ENCODE measurements at places on chromosomes 1 and 21.
A peak's percentile ranks its signal among the peaks of the same experiment; 100 is the strongest.

DNA sequence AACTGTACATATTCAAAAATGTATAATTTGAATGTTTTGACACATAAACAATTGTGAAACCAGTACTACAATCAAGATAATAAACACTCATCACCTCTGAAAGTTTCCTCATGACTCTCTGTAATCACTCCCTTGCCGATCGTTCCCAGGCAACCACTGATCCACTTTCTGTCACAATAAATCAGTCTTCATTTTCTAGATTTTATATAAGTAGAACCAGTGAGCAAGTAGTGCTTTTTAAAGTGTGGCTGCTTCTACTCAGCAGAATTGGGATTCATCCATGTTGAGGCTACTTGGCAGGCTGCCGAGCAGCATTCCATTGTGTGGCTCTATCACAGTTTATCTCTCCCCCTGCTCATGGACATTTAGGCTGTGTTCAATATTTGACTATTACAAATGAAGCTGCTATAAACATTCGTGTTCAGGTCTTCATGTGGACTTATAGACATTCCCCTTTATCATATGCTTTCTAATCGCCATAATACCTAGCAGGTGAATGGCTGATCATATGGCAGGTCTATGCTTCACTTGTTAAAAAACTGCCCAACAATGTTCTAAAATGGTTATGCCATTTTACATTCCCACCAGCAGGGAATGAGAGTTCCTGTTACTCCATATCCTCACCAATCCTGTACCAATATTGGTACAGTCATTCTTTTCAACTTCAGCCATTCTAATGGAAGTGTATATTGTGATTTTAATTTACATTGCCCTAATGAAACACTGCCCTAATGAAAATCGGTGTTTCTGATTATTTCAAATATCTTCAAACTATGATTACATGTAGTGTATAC lies 20.5 kb downstream of the TEX38 start:
- DNase-seq = no peak

DNA sequence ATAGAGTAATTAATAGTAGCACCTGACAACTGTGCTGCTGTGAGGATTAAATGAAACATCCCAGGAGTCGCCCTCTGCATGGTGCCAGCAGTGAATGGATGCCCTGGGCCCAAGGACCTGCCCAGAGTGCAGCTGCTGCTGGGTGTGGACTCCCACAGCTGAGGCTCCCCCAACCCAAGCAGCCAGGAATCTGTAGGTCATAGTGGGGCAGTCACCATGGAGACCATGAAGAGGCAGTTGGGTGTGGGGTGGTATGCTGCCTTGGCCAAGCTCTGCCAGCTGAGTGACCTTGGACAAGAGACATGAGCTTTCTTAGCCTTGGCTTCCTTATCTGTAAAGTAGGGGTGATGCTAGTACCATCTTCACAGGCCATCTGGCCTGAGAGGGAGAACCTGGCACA lies 9.4 kb downstream of the OLIG2 start:
- no peak for DNase-seq

DNA sequence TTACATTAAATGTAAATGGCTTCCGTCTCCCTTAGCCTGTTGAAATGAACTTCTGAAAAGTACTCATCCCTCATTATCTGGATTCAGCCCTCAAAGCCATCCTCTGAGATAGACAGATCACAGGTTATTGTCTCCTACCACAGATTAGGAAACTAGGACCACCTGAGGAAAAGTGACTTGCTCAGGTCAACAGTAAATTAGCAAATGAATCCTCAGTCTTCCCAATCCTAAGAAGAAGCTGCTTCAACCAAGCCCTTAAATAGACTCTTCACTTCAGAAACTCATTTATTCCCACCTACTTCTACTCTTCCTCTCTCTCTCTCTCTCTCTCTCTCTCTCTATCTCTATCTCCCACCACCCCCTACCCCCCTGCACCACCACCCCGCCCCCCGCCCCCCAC lies 152.3 kb downstream of the DMRTA2 start:
- no peak for DNase-seq

DNA sequence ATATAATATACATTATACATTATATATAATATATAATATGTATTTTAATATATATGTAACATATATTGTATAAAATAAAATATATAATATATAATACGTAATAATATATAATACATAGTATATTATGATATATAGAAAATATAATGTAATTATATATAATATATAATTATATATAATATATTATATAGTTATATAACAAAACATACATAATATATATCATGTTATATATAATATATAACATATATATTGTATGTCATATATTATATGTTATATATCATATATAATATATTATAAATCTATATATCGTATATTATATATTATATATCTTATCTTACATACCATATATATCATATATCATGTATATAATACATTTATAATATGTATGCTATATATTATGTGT lies 248.2 kb upstream of the TPTE start:
- no peak for DNase-seq

DNA sequence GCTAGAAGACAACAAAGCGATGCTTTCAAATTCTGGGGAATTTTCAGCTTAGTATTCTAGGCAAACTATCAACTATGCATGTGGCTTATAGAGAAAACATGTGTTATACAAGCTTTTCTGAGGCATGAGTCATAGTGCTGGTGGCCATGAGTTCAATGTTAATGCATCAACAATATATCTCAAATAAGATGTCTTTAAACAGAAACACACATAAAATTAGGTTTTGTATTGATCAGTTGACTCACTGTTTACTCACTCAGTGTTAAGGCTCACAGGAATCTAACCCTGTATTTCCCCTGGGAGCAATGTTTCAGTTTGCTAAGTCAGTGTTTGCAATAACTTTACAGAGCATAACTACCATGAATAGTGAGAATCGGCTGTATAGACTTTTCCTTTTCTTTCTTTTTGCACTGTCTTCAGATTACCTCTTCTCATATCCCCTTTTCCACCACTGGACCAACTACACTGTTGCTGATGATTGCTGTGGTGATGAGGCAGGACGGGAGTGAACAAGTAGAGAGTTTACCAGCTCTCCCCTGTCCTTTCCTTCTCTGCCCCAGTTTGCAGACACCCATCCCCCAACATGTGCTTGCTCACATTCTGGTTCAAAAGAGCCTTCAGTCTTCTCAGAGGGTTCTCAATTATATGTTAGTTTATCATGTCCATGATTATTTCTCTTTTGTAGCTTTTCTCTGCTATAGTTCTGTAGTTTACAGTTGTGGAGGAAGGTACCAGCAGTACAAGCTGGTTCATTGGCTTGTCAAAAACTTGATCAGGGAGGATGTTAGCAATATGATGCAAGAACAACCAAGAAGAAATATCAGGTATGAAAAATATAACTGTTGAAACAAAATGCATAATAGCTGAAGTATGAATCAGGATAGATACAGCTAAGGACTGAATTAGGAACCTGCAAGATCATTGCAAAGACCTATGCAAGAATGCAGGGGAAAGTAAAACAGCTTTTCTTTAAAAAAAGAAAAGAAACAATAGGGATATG lies 23.9 kb downstream of the CD2 start:
- DNase-seq = no peak

GRCh38 chr1:93735722-93736121 lies 54.1 kb upstream of the BCAR3 start:
- no peak for DNase-seq

DNA sequence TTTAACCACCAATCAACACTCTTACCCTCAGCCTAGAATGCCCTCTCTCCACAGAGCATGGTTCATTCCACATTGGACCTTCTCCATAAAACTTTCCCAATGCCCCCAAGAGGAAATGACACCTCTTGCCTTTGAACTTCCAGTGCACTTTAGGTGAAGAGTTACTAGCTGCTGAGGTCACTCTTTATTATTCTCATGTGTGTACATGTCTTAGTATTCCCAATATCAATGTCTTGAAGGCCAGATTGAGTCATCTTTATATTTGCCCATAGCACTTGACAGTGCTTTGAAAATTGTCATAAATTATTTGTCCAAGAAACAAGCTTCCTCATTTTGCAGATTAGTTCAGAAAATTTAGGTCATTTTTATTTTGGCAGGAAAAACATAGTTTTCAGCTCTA lies 8.1 kb upstream of the DNASE2B start:
- no peak for DNase-seq

- no peak for DNase-seq
These were observed 345.5 kb downstream of the NTNG1 start for GRCh38 chr1:107486349-107486748.

- DNase-seq = no peak
These were observed 67.1 kb downstream of the KCNH1 start for GRCh38 chr1:211066781-211067384.

GRCh38 chr1:202323731-202324130 lies 18.0 kb downstream of the UBE2T start:
- no peak for DNase-seq

- no peak for DNase-seq
These were observed 23.1 kb upstream of the B3GALNT2 start for GRCh38 chr1:235527196-235527814.

DNA sequence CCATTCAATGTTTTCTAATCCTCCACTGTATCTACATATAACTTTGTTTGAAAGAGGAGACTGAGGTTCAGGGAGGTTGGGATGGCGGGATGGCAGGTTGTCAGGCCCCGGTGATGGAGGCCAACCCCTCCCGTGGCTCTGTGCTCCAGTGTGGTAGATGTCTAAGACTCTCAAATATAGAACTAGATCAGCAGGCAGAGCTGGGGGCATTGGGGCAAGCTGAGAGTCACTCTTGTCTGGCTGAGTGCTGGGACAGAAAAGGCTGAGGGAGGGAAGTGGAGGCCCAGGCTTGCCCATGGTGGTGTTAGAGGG lies 1.7 kb downstream of the IL6R start:
- DNase-seq = no peak

DNA sequence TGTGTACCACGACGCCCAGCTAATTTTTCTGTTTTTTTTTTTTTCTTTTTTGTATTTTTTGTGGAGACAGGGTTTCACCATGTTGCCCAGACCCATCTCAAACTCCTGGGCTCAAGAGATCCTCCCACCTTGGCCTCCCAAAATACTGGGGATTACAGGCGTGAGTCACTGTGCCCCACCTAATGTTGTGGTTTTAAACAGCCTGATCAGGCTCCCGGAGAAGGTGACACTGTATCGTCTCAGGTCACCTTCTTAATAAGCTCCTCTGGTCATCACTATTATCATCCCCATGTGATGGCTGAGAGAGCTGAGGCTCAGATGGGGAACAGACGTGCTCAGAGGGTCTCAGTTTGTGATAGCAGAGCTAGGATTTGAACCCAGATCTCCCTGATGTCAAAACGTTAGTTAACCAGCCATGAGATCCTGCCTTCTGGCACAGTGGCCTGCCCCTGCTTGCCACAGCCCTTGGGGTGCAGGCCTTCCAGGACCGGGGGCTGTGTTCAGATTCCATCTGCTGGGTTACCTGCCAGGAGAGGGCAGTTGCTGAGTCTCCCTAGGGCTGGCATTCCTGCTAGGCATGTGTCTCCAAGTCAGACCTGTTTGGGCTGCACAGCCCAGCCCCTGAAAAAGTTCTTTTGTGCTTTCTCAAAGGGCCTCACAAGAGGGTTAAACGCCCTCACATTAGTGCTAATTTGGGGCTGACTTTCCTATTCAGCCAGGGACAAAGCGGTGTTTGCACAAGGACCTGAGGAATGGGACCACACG lies 32.7 kb upstream of the GRHL3 start:
- no peak for DNase-seq

DNA sequence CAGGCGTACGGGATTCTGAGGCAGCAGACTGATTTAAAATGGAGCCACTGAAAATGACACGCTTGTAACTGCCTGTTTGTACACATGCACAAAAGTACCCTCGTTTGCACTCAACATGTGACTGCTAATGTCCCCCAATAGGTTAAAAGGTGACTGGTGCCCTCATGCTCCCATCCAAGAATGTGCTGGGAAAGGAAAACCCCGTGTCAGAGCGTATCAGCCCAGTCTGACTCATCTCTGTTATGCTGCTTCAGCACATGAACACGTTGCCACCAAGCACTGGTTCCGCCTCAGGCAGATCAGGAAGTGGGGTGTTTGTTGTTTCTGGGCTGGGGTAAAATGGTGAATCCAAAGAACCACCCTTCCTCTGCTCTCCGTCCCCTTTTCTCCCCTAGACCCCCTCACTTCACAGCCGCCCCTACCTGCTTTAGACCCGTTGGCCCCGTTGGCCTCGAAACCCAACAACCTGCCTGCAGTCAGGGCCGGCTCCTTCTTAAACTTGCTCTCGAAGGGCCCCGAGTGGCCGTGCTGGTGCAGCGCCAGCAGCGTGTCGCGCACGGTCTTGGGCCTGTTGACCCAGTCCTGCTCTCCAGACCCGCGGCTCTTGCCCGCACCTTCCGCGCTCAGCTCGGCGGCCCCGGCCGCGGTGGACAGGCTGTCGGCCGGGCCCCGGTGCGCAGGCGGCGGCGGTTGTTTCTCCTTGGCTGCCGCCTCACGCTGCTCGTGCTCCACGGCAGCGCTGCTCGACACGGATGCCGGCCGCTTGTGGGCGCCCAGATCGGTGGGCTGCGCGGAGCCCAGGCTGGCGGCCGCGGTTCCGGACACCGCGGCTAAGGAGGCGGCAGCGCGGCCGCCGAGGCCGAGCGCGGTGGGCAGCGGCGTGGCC lies 1.7 kb downstream of the IRF2BP2 start:
- peak; percentile 81 for DNase-seq

DNA sequence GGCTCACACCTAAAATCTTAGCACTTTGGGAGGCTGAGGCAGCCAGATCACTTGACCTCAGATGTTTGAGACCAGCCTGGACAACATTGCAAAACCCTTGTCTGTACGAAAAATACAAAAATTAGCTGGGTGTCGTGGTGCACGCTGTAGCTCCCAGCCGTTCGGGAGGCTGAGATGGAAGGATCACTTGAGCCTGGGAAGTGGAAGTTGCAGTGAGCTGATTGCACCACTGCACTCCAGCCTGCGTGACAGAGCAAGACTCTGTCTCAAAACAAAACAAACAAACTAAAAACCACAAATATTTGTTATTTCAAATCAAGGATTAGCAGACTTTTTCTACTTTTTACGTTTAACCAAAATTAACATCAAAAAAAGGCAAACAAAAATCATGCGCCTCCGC lies 31.3 kb downstream of the INKA2 start:
- no peak for DNase-seq

DNA sequence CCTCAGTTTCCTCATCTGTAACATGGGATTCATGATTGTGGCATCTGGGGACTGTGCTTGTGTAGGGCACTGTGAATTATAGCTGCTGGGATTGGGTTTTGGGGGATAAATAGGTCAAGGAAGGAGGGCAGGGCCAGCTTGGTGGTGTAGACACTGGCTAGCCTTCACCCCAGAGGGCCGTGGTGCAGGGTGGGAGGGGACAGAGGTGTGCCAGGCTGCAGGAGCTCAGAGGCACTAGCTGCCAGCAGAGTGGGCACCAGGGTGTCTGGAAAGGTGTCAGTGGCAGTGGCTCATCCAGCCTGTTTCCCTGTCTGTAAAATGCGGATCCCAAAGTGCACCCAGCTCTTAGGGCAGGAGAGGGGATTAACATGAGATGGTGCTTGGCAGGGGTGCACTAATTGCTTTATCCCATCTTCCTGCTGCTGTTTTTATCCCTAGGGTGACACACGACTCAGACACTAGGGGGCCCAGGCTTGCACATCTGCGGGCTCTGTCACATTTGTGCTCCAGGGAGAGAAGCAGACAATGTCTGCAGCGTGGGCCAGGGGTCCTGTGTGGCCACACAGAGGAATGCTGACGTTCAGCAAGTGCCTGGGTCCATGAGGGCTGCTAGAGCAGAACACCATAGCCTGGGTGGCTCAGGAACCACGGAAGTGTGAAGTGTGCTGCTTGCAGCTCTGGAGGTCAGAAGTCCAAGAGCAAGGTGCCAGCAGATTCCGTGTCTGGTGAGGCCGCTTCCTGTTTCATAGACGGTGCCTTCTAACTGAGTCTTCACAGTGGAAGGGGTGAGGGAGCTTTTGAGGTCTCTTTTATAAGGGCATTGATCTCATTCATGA lies 19.3 kb downstream of the OBSCN start:
- no peak for DNase-seq

GRCh38 chr1:207004931-207005830 lies 27.4 kb downstream of the C1orf116 start:
- no peak for DNase-seq
